ENCODE measurements at places on chromosomes 1 and 21.

GRCh38 chr1:116352349-116352813 lies 20.7 kb upstream of the ATP1A1 start:
- DNase-seq = no peak

DNA sequence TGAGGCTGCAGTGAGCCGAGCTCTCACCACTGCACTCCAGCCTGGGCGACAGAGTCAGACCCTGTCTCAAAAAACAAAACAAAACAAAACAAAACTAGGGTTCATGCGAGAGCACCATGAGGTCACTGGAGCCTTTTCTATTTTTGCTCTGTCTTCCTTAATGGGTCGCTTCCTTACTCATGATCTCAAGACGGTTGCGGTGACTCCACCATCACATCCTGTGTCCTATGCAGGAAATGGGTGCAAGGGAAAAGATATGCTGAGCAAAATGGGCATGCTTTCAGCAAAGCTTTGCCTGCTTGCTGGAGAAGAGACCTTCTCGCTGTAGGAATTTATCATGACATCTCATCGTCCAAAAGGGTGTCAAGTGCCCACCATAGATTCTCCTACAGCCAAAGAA lies 36.4 kb downstream of the WNT9A start:
- no peak for DNase-seq

GRCh38 chr1:51285055-51285454 lies 45.3 kb downstream of the TTC39A start:
- DNase-seq = no peak

- DNase-seq = no peak
Measured at GRCh38 chr1:76680651-76681050, 186.6 kb upstream of the ST6GALNAC5 start.
